ENCODE measurements at places on chromosomes 2 and 18.

DNA sequence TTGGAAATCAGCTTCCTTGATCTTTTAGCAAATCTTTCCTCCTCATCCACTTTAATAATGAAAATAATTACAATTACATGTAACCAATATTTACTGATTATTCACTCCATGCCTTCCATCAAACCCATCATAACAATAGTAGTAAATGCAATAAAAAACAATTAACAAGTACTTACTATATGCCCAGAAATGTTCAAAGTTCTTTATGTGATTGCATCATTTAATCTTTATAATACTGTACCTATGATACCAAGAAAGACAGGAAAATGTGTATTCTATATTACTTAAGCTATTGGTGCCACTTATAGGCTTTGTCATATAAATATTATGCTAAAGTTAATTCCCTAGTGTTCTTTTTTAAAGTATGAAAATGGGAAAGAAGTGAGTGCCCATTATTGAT, 210.2 kb upstream of the PKDCC start:
- DNase-seq, result no peak

GRCh38 chr2:106307860-106308259, 113.8 kb upstream of the UXS1 start:
- no peak for DNase-seq

DNA sequence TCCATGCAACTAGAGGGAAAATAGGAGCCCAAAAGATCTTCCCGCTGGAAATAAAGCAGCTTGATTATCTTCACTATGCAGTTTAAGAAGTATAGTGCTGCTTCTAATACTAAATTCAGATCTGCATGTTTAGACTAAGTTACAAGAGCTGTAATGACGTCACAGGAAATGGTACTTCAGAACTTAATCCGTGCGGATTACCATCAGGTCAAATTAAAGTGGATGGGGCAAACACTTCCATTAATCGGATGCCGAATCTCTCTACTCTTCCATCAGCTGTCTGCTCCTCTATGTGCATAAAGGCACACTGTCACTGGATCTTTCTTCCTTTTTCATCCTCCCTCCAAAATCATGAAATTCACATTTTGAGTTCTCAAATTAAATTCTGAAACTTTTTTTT, 52.6 kb downstream of the TRAPPC12 start:
- no peak for DNase-seq

DNA sequence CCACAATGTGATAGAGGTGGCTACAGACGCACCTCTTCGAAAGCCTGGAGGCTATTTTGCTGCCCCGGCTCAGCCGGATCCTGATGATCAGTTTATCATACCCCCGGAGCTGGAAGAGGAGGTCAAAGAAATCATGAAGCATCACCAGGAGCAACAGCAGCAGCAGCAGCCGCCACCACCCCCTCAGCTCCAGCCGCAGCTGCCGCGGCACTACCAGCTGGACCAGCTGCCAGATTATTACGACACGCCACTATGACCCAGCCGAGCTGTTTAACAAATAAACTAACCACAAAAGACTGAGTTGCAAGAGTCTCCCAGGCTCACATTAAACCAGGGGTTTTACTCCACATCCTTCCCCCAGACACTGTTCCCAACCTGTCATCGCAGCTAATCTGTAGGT, 263.8 kb downstream of the PHLPP1 start:
- DNase-seq, result no peak

DNA sequence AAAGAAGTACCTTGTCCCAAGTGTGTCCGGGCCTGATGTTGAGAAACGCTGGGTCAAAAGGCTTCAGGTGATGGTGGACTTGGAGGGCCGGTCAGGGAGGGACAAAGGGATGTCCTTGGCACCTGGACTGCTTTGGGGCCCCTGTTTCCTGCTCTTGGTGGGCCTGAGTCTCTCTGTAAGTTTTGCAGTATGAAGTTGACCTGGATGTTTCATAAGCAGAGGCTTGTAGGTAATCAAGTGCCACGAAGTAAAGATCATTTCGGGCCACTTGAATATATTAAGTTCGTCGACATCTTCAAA, 29.4 kb downstream of the ASAP2 start:
- DNase-seq, result no peak

- peak; percentile 82 for DNase-seq
Measured at GRCh38 chr18:23563377-23564043, 22.8 kb downstream of the NPC1 start.

- peak; percentile 6 for DNase-seq
Measured at GRCh38 chr18:48152549-48152948, 222.1 kb upstream of the SMAD2 start.

DNA sequence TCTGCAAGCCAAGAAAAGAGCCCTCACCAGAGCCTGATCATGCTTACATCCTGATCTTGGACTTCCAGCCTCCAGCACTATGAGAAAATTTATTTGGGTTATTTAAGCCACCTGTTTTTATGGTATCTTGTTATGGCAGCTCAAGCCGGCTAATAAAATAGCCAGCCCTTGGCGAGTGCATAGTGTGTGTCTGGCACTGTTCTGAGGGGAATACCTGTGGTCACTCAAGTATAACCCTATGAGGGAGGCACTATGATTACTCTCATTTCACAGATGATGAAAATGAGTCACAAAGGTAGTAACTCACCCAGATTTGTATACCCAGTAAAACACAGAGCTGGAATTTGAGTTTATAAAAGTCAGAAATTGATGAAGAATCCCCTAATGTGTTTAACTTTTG, 556.9 kb upstream of the SETBP1 start:
- peak; percentile 86 for DNase-seq

DNA sequence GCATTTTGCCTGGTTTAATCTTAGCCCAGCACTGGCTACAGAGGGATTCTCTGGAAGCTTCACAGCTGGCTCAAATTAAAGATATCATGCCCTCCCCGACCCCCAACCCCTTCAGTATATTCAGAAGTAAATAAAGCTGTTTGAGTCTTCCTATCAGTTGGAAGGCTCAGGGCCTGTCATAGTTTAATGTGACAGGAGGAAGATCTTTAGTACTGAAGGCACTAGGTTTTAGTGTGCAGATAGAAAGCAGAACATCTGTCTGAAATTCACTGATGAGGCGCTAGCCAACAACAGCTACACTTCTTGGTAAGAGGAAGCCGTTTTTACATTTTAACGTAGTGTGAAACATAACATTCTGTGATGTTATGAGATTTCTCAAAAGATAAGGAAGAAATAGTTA, 969.1 kb upstream of the CDH2 start:
- DNase-seq, result no peak

GRCh38 chr2:149586898-149587219, 716 bp downstream of the MMADHC start:
- DNase-seq, result no peak
